Fibroblast of skin of right biceps (primary cell): ENCODE measurements at places on chromosomes 11 and 22.

GRCh38 chr22:19224985-19225384, 46.4 kb upstream of the SLC25A1 start:
- DNase-seq: no peak

GRCh38 chr11:69967484-69967883, 110.6 kb upstream of the ANO1 start:
- DNase-seq: no peak

- DNase-seq: no peak
These were observed 22.2 kb downstream of the OR51V1 start for GRCh38 chr11:5178046-5178837.

DNA sequence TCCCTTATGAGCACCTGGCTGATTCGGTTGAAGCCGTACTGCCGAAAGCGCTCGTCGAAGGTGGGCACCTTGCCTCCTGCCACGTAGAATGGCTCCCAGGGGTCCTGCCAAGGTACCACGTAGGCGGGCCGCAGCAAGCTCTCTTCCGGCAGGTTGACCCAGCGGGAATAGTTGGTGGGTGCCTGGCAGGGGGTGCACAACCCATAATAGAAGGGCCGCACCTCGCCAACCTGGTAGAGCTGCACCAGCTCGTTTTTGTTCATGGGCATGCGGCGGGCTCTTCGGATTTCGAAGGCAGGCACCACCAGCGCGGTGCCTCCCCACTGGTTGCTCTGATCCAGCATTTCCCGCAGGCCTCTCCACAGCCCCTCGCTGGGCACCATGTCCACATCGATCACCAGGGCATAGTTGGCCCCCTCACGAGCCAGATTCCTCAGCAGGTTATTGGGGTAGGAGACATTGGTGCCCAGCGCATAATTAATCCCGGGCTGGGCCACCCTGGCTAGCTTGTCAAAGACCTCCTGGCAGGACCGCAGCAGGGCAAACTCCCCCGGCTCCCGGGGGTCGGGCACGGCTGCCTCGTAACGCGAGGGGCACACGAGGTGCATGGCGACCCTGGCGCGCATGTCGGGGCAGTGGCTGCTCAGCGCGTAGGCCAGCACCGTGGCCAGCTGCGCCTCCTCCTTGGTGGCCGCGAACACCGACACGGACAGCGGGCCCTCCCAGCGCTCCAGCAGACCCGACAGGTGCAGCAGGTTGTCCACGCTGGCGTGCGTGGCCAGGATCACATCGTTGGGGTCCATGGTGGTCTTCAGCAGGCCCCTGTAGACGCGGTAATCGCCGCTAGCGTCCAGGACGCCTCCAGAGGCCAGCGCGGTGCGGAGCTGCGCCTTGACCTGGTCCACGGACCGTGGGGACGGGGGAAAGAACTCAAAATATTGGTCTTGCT, 679 bp downstream of the B4GAT1 start:
- no peak for DNase-seq

GRCh38 chr11:64865286-64866172, 12.9 kb downstream of the EHD1 start:
- peak; percentile 90 for DNase-seq

DNA sequence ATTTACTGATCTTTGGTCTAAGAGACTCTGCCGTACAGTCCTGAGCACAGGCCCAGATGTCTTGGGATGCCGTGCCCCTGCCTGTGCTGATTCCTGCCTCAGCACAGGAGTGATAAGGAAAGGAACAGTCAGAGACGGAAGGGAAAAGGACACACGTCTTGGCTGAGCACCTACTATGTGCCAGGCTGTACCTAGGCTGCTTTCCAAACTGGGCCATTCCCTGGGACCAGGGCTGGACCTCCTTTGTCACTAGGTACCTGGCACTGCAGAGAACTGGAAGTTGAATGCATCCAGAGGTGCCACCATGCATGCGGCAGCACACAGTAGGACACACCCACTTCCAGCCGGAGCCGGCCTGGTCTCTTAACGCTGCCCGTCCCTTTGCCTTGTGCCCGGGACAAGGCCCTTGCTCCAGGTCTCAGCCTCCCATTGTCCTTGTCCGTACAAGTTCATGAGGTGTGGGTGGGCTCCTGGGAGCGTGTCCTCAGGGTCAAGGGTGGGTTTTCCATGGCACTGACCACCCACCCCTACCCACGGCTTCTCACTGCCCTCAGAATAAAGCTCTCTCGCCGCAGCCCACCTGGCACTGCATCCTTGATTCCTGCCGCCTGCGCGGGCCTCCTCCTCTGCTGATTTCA, 1.1 kb upstream of the SSTR3 start:
- no peak for DNase-seq

DNA sequence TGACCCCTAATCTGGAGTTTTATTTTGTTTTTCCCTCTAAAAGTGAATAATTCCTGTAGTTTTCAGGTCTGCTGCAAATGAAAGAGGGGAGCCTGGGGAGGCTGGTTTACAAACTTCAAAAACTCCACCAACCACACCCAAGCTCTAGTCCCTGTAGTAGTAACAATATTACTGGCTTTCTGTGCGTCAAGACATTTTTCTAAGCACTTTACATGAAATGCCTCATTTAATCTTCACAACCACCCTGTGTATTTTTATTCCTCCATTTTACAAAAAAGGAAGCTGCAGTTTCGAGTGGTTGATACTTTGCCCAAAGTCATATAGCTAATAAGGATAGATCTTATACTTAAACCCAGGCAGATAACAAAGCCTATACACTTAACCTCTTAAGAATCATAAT, 23.5 kb downstream of the CTNND1 start:
- no peak for DNase-seq

DNA sequence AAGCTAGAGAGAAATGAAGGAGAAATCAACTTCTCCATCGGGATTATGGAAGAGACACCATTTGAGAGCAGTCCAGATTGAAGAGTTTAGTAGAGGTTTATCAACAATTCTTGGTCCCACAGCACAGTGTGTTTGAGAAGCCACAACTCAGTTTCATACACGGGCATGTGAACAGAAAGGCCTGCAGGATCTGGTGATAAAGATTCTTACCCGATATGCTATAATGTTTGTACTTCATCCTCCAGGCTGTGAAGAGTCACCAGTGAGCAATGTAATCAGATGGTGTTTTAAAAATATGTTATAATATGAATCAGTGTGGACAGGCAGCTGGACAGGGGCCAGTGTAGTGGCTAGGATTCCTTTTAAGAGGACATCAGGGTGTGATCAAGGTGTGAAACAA, 29.7 kb upstream of the VWA5A start:
- DNase-seq: peak; percentile 17

DNA sequence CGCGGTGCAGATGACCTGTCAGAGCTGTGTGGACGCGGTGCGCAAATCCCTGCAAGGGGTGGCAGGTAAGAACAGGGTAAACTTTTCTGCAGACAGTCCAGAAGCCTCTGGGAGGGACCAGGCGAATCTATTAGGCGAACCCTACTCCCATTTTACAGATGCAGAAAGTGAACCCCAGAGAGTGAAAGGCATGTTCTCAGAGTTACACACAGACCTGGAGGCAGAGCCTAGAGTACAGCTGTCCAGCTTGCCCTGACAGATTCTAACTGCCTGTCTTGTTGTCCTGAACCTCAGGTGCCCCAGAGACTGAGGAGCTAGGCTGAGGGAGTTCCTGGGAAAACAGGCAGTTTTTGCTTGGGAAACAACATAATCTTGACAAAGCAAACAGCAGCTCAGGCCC, 665 bp downstream of the CCS start:
- no peak for DNase-seq

DNA sequence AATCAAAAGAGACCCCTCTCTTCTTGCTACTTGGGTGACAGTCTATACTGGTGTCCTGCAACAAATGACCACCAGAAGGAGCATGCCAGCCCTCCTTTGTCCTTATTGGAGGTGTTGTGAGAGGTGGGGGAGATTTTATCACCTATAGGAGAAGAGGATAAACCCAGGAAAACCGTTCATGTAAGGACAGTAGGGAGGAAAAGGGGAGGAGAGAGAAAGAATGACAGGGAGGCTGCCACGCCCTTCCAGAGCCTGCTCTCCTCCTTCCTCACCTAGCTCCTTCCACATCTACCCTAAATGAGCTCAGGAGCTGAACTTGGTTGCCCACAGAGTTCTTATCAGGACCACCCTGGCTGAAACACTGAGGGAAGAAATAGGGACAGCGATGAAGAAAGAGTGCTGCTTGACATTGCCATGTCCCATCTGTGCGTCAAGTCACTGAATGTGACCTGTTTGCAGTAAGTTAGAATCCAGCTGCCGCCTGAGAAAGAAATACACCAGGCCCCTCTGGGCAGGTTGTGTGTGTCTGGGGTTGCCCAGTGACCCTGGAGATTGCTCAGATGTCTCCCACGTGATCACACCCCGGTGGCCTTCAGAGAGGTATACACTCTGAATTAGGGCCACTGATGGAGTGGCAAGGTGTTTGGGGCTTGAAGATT, 40.4 kb upstream of the ETS1 start:
- no peak for DNase-seq

DNA sequence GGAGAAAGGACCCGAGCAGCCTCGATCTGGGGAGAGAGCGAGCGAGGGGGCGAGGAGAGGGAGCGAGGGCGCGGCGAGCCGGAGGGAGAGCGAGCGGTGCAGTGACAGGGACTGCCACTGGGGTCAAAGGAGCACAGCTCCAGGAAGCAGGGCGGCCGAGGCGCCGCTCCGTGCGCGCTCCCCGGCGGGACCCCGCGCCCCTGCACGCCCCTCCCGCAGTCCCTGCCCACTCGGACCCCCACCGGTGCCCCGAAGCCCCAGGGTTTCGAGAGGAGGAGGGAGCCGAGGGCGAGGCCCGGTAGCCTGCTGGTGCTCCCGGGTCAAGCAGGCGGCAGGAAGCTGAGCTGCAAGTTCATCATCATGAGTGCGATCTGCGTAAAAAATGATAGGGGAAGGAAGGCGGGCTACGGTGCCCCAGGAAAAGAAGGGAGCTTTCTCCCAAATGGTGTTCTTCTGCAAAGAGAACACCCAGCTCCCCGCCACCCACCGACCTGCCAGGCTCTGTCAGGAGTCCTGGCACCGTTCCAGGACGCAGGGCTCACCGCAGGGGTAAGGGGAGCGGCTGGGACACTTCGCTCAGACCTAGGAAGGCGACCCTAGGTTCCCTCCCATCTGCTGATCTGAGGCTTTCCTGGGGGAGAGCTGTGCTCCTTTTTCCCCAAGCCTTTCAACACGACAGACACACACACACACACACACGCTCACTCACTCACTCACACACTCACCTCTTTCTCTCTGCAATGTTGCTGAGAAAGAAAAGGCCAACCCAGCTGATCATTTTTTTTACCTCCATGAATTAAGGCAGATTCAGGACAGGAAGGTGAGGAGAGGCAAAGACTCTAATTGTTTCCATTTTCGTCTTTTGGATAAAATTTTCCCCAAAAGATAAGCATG, at the start of gene MPPED2:
TSS of gene MPPED2 (minus strand) at position 103 of the 894 bp plus-strand sequence. CDS start 5,980 bp downstream, outside the sequence.
- DNase-seq: no peak

DNA sequence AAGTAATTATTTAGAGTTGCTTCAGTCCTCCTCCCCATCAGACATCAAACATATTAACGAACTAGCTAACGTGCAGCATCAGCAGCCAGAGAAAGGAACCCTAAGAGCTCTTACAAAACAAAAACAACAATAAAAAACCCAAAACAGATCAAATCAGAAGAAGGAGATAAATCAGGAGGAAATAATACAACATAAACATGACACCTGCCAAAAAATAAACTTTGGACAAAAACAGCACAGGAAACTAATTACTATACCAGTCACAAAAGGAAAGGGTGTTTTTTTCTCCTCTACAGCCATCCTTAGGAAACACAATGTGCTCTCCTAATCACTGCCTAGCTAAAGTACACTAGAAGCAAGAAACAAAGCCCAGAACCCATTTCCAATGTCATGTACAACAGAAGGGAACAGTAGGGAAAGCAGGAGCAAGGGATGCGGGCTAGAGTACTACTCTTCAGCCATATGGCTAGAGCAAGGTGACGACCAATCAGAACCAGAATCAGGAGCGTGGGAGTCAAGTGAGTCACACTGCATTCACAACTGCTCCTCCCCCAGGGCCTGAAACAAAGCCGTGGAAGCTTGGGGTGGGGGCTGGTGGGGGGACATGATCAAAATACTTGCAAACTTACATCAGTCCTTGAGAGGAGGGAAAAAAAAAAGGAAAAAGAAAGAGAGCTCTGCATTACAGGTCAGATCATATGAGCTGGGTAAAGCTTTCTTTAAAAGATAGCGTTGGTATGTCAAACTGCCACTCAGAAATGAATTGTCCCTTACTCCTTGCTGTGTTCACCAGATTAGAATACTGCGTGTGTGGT, 60.4 kb downstream of the LARGE2 start:
- peak; percentile 94 for DNase-seq

DNA sequence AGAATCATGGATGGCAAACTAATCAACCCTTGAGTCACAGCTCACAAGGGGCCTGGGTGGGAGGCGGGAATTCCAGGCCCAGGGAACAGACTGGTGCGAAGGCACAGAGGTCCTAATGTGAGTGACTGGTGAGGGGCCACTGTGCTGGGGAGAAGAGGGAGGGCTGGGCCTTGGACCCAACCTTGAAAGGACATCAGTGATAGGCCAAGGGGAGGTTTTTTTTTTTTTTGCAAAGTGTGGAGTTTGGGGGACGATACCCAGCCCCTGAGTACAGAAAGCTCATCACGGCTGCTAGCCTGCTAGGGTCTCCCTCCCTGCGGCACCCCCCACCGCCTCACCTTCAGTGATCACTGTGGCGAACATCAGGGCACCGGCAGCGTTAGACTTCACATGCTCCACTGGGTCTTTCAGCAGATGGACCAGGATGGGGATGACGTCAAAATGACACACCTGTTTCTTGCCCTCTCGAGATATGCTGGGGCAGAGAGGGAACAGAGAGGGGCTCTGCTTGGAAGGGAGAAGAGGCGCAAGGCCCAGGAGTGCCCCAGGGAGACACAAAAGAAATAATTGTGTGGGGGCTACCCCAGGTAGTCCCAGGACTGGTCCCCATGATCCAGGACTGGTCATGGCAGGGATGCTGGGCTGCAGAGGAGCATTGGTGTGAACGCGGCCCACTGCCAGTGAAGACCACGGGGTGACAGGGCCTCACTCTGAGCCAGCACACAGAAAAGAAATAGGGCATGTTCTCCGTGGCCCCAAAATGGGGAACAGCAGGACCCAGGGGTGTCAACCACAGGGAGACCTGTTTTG, 8.6 kb upstream of the GNAZ start:
- no peak for DNase-seq
